Motor neuron (in vitro differentiated cells): ENCODE measurements at places on chromosomes 16 and 17. TPM values are rescaled to one million over a fixed set of nuclear protein-coding genes. Genes with fewer than 3 reads are reported as not detected.

GRCh38 chr16:29840240-29840639 lies 20.0 kb downstream of the MVP start:
- ATAC-seq = no peak

DNA sequence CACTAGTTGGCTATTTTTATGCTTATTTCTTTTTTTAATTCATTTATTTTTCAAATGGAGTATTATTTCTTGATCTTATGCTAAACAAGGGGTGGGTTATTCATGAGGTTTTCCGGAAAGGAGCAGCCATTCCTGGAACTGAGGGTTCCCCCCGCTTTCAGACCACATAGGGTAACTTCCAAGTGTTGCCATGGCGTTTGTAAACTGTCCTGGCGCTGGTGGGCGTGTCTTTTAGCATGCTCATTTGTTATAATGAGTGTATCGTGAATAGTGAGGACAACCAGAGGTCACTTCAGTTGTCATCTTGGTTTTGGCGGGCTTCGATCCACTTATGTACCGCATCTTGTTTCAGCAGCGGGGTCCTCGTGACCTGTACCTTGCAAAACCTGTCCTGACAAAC lies 29.6 kb upstream of the ASGR2 start:
- peak; percentile 64 for ATAC-seq

- no peak for ATAC-seq
These were observed 135.7 kb upstream of the NLRP1 start for GRCh38 chr17:5719976-5720375.

DNA sequence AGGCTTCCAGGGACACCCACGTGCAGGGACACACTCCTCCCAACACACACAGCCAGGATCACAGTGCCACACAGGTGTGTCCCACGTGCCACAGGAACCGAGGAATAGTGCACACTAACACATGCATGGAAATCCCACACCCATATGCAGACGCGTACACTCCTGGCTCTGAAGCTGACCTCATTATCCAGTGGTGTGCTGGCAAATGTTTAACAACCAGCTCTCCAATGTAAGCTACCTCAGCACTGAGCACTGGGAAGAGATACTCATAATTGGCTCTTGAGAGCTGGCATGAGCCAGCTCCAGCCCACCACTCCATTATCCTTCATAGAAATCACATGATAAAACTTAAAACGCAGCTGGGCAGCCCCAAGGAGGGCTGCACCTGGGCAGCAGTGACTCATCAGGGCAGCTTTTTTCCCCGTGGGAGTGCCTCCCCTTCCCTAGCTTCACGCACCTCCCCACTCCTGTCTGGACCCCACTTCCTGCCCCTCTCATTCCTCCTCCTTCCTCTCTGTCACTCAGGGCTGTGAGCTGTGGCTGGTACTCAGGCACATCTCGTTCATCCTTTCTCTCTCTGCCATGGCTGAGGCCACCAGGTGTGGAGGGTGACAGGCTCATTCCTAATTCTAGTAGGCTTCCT lies 14.9 kb upstream of the TBX21 start:
- ATAC-seq = peak; percentile 51

GRCh38 chr16:12489357-12489990 lies 314.2 kb downstream of the CPPED1 start:
- no peak for ATAC-seq

Gene TUBB3
- total RNA-seq = 120 and 136 TPM in 2 replicates

- no peak for ATAC-seq
These were observed 17.3 kb upstream of the FOXK2 start for GRCh38 chr17:82502207-82502606.

Gene CD300LB
- total RNA-seq = 0.66 TPM in 1 of 2 replicates, not detected in the other

Gene RAB40C
- total RNA-seq = 13.4 and 14.0 TPM in 2 replicates

- no peak for ATAC-seq
These were observed 242.3 kb downstream of the SOX9 start for GRCh38 chr17:72363089-72363610.

DNA sequence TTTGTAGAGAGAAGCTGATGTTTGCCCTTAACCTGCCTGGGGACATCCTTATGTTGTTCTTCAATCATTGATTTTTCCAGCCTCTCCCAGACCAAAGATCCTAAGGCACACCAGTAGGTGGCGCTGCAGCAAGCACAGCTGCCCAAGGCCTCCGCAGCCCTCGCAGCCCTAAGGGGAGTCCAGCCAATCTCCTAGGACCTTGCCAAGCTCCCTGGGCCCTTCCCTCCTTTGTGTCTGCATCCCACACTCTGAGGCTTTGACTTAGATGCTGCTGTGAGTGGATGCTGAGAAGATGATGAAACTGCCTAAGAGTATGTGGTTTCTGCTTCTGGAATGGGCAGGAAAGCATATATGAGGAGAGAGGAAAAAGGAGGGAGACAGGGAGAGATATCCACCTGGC lies 47.1 kb downstream of the SPACA3 start:
- peak; percentile 86 for ATAC-seq

GRCh38 chr17:39709319-39709997 lies 9.6 kb downstream of the ERBB2 start:
- no peak for ATAC-seq

- peak; percentile 43 for ATAC-seq
These were observed 15.1 kb upstream of the DHX8 start for GRCh38 chr17:43468691-43469139.

DNA sequence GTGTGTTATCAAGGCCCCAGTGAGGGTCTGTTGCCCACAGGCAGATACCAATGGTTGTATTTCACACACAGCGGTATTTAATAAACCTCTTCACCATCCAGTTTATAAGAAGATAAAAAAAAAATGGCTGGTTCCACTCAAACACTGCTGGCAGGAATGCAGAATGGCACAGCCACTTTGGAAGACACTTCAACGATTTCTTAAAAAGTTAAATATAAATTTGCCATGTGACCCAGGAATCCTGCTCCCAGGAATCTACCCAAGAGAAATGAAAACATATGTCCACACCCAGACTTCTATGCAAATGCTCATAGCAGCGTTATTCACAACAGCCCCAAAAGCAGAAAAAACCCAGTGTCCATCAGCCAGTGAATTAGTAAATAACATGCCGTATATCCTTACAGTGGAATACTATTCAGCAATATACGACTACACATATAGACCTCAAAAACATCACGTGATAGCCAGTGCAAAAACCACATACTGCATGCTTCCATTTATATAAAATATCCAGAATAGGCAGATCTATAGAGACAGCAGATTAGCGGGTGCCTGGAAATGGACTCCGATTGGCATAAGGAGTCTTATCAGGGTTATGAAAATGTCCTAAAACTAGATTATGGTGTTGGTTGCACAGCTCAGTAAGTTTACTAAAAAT lies 38.7 kb downstream of the XYLT1 start:
- peak; percentile 48 for ATAC-seq

DNA sequence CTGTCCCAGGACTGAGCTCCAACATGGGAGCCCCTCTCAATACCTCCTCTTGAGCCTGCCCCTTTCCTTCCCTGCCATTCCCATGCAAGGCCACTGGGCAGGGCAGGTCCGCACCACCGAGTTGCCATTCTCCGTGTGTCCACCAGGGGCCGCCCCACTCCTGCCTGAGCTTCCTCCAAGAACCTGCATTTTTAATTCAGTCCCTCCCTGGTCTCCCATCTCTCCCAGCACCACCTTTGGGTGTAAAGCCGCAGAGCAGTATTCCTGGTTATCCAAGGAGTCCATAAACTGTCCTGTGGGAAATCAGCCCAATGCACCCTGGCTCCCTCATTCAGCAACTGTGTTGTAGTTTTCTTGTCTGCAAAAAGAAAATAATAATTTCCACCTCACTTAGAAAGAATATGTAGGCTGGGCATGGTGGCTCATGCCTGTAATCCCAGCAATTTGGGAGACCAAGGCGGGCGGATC lies 15.9 kb upstream of the ANKRD40CL start:
- ATAC-seq = peak; percentile 95

GRCh38 chr16:53982631-53983042 lies 278.7 kb downstream of the FTO start:
- no peak for ATAC-seq

- ATAC-seq = no peak
These were observed 5.6 kb upstream of the TBX2 start for GRCh38 chr17:61393904-61394629.

Gene EME1
- 2.5 and 3.8 TPM in 2 replicates for total RNA-seq

Gene GNAO1
- total RNA-seq = 0.86 and 1.8 TPM in 2 replicates

GRCh38 chr17:45366049-45366448 lies 49.2 kb upstream of the MAP3K14 start:
- no peak for ATAC-seq

Gene CACNG5
- not detected in 2 replicates for total RNA-seq

- no peak for ATAC-seq
These were observed 3.1 kb upstream of the KCNJ12 start for GRCh38 chr17:21373036-21373435.

DNA sequence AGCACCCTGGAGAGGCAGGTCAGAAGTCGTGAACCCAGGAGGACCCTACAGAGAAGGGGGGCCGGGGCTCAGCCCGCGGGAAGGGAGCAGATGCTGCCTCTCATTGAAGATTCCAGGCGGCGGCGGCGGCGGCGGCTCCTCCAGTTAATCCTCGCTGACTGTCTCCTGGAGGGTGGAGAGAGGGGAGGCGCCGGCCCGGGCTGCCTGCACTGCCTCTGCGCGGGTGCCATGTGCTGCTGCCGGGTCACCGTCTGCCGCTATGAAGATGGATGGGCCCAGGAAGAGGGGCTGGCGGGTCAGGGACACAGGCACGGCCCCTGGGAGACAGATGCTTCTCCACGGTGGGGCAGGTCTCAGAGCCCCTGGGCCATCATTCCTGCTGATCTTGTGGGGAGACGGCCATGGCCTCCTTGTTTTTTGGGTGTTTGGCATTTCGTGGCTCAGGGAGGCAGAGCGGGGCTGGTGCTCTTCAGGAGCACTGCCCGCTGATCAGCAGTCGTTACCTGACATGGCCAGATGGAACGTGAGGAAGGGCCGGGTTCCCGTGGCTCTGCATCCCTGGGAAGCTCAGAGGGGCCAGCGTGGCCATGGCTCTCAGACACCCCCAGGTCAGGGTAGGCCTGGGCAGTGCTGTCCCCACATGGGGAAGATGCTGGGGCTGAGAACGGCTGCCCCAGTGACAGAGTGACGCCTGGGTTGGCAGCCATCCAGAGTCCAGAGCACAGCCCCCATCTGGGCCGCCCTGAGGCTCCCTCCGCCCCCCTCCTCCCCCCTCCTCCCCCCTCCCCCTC lies 36.1 kb downstream of the GINS2 start:
- ATAC-seq = peak; percentile 88

DNA sequence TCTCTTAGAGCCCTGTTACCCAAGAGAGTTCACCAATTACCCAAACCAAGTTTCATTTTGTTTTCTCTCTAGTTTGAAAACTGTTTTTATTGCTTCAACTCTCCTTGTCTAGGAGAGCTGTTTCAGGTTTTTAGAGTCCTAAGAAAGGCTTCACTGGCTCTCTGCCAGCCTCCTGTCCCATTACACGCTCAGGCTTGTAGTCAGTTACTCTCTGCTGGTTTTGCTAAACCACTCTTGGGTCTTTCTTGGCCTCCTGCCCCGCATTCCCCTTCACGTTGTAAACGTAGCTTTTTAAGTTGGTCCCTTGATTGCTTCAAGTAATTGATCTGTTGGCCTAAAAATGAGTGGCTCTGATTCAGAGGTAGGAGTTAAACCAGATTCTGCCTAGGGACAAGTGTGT lies 529.1 kb downstream of the MAF start:
- ATAC-seq = no peak

DNA sequence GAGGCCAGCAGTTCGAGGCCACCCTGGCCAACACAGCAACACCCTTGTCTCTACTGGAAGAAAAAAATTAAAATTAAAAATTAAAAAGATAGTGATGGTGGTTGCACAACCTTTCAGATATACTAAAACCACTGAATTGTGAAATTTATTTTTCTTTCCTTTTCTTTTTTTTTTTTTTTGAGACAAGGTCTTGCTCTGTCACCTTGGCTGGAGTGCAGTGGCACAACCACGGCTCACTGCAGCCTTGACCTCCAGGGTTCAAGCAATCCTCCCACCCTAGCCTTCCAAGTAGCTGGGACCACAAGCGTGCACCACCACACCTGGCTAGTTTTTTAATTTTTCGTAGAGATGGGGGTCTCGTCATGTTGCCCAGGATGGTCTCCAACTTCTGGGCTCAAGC lies 254.4 kb downstream of the SLC39A11 start:
- ATAC-seq = no peak

Gene SMARCE1
- total RNA-seq = 108 and 129 TPM in 2 replicates

DNA sequence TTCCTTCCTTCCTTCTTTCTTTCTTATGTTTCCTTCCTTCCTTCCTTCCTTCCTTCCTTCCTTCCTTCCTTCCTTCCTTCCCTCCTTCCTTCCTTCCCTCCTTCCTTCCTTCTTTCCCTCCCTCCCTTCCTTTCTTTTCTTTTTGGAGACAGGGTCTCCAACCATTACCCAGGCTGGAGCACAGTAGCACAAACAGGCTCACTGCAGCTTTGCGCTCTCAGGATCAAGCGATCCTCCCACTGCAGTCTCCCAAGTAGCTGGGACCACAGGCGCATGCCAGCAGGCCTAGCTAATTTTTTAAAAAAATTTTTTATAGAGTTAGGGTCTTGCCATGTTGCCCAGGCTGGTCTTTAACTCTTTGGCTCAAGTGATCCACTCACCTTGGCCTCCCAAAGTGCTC lies 31.8 kb upstream of the ZKSCAN2 start:
- no peak for ATAC-seq

GRCh38 chr16:89864527-89864820 lies 8.9 kb upstream of the TCF25 start:
- peak; percentile 16 for ATAC-seq

DNA sequence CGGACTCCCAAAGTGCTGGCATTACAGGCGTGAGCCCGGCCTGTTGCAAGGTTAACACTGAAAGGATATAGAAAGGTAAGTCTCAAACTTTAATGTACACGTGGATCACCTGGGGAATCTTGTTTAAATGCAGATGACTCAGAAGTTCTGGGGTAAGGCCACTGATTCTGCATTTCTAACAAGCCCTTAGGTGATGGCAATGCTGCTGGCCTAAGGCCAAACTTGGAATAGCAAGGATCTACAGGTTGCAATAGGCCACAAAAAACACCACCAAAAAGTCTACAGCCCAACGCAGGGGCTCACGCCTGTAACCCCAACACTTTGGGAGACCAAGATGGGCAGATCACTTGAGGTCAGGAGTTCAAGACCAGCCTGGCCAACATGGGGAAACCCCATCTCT lies 4.2 kb downstream of the CMTM4 start:
- ATAC-seq = no peak

- peak; percentile 91 for ATAC-seq
These were observed at the start of gene GDPD3 for GRCh38 chr16:30113031-30113710. GDPD3 (minus strand) TSS chr16:30113537; CDS start chr16:30113478, 59 bp downstream.

Gene CASKIN1
- 7.4 and 9.6 TPM in 2 replicates for total RNA-seq

- no peak for ATAC-seq
These were observed 6.0 kb downstream of the STAT5B start for GRCh38 chr17:42270170-42270535.

Gene CTRL
- 0.66 and 2.5 TPM in 2 replicates for total RNA-seq

DNA sequence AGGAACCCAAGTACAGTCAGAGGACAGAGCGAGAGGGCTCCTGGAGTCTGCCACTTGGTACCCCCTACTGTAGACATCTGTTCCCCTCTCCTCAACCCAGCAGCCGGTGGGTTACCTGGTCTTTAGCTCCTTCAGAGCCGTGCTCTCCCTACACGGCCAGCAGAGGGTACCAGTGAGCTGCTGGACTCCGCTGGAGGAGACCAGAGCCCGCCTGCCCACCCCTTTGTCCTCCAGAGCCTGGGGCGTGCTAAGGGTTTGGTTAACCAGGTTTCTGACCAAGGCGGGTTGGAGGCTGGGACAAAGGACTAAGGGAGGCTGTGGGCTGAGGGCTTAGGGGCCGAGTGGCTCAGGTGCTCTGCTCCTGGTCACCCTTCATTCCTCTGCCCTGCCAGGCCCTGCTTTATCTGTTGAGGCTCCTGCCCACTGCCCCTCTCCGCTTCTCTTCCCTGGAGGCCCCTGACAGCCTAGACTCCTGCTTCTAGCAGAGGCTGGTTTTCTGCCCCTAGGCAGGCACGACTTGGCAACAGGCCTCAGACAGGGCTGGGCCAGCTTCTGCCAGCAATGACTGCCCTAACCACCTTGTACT lies 2.7 kb upstream of the HSD11B2 start:
- peak; percentile 61 for ATAC-seq

- ATAC-seq = peak; percentile 5
These were observed 8.7 kb upstream of the FLYWCH2 start for GRCh38 chr16:2874032-2874911.
